ENCODE measurements at places on chromosomes 4 and X. TPM values are rescaled to one million over a fixed set of nuclear protein-coding genes. Genes with fewer than 3 reads are reported as not detected.

DNA sequence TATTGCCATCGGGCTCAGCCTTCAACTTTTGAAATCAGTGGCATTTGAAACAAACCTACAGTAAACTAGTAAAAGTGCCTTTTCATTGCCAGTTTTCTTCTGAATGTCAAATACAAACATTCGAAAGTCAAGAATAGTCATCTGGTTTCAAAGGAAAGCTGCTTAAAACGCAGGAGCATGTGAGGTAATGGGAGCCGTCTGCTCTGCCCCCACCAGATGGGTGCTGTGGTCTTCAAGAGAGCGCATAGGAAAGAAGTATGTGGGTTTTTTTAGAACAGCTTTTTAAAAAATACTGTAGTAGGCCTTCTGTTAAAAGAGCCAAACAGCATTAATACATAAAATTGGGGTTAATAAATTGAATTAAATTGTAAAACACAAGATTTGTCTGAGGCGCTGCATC is 88.6 kb downstream of the STOX2 start:
- DNase-seq, result no peak

GRCh38 chr4:5101571-5101970 is 50.3 kb downstream of the STK32B start:
- DNase-seq, result no peak

DNA sequence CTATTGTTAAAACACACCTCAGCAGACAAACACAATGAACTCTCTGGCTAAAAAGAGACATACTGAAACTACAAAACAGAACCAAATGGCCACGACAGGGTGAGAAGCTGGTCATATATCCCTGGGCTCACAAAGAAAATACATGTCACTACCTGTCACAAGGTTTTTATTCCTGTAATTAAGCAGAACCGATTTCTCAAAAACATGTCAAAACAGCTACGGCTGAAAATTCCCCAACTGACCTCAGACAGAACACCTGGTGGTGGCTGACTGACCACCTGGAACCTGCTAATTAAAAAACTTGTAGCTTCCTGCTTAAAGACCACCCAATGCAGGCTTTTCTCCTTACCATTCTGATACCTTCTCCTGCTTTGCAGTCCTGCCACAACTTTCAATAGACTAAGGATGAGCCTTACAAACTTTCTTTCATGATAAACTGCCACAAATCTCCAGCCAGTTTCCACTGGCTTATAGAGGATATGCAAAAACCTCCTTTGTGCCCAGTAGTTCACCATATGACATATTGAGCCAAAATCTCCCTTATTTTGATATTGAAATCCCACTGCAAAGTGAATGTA is 571.9 kb downstream of the SPOCK3 start:
- no peak for DNase-seq

GRCh38 chr4:182169572-182169971 is 73.6 kb upstream of the TENM3 start:
- no peak for DNase-seq

DNA sequence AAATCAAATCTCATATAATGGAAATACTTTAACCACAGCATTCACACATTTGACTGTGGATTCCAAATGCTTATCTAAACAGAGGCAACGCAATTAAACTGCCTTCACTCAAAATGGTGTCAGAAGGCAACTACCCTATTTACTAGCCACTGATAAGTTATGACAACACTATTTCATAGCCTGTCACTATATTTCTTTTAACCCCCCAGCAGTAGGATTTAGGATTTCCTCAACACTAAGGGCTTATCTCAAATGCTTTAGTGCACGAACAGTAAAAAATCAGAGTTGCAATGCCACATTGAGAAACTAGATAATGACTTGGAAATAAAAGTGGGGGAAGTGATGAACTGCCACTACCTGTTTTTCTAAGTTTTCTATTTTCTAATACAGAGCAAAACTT is 66.7 kb downstream of the DHX15 start:
- no peak for DNase-seq

DNA sequence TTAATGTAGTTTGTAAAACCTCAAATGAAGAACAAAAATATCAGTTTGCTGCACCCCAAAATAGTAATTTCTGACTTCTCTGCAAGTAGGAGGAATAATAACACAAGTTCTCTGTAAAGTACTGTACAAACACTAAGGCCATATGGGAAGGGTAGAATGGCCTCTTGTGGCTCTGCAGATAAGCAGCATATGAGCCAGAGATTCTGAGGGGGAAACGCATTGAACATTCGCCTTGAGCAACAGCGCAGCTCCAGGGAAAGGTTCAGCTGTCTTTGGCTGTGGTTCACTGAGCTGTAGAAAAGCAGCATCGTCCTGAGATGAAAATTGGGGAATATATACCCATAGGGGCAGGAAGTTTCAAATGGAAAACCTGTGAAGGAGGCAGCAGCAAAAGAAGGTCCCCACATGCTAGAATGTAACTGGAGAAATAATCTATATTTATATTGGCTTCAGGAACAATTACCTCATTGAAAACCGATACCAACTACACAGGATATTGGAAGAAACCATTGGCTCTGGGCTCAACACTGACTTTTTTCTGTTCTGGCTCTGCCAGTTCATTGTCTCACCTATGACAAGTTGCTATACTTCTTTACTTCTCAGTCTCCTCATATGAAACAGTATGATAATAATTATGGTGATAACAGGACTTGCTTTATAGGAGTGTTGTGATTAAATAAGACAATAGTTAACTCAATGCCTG is 357.6 kb upstream of the CPEB2 start:
- no peak for DNase-seq

DNA sequence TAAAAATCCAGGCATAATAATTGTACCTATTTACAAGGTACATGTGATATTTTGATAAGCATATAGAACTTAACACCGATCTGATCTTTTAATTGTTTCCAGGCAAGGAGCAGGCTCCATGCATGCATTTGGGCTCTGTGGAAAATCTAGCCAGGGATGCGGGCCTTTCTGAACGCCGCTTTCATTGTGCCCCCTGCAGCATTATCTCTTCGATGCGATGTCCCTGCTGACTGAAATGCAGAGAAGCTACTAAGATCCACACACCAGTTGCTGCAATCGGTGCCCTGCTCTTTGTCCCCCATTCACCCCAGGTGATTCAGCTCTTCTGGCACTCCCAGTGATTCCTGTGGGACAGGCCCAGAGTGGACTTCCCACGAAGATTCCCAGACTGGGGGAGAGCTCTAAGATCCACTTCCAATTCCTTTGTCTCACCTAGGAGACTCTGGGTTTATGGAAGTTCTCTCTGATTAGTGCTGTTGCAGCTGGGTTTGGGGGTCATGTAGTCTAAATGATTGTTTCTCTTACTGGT is 254.3 kb upstream of the AGA start:
- no peak for DNase-seq

DNA sequence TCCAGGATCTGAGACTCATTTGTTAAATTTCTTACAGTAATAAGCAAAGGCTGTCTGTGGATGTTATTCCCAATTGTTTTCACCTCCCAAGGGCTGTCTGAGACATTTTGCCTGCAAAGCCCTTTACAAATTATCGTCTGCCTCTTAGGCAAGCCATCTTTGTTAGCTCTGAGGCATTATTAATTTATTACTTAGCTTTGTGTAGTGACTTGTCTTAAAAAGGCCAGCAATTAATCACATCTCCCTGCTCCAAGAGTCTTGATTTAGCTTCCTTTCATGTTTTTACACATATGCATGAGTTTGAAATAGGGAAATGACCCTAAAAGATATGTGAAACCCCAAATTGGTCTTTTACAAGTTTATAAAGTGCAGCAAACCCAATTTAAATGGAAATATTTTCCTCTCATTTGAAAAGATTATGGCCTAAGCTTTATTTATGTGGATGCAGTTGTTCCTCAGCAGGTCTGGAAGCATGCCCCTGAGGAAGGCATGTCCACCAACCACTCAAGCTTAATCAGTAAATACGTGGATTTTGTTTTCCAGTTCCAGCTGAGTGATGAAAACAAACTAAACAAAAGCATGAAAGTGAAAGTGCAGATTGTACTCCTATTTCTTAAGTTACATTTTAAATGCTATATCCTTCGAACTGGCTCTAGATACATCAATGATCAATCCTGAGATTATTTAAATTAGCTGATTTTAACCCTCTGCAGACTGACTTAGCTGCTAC is 173.6 kb upstream of the LNX1 start:
- DNase-seq, result no peak

- peak; percentile 76 for DNase-seq
Observed at GRCh38 chrX:153032397-153033118, 23.7 kb upstream of the PNMA3 start.

GRCh38 chr4:147678796-147679549 is 5.0 kb downstream of the PRMT9 start:
- DNase-seq, result no peak

GRCh38 chrX:98141466-98141865 is 1257.8 kb downstream of the RPA4 start:
- no peak for DNase-seq

- DNase-seq, result no peak
Observed at GRCh38 chrX:127085939-127086338, 266.4 kb downstream of the PRR32 start.

- no peak for DNase-seq
Observed at GRCh38 chr4:38509551-38509950, 154.4 kb upstream of the KLF3 start.

GRCh38 chrX:1134156-1134555 is 78.3 kb downstream of the CRLF2 start:
- no peak for DNase-seq

GRCh38 chr4:83112231-83112630 is 2.3 kb downstream of the PLAC8 start:
- no peak for DNase-seq

DNA sequence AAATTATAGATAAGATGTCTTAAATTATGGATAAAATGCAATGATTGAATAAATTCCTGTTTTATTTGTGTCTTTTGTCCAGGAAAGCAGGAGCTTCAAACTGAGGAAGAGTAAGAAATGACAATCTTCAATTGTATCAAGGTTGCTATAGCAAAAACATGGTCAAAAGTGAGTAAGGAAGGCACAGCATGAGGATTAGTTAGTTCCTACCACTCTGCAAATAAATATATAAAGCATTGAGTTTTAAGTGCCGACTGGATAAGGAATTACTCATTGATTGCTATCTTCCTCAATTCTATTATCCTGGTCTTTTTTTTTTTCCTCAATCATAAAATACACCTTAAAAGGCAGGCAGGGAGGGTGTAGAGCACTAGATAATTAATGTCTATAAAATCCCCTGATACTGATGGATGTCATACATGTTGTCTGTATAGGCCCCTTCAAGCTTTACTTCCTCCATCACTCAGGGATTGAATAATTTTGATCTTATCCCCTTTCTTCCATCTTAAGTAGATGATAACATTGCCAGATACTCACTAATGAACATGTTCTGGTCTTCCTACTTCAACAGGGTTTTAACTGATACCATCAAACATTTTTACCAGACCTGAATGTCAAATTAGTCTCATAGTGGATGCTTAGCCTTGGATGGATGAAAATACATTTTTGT is 86.6 kb downstream of the MID1 start:
- DNase-seq, result no peak

- DNase-seq, result no peak
Observed at GRCh38 chr4:151573474-151573873, 164.5 kb downstream of the FHIP1A start.

GRCh38 chr4:138680989-138681604 is 334.5 kb upstream of the NOCT start:
- peak; percentile 71 for DNase-seq

GRCh38 chr4:150046728-150047217 is 31.5 kb upstream of the DCLK2 start:
- no peak for DNase-seq

DNA sequence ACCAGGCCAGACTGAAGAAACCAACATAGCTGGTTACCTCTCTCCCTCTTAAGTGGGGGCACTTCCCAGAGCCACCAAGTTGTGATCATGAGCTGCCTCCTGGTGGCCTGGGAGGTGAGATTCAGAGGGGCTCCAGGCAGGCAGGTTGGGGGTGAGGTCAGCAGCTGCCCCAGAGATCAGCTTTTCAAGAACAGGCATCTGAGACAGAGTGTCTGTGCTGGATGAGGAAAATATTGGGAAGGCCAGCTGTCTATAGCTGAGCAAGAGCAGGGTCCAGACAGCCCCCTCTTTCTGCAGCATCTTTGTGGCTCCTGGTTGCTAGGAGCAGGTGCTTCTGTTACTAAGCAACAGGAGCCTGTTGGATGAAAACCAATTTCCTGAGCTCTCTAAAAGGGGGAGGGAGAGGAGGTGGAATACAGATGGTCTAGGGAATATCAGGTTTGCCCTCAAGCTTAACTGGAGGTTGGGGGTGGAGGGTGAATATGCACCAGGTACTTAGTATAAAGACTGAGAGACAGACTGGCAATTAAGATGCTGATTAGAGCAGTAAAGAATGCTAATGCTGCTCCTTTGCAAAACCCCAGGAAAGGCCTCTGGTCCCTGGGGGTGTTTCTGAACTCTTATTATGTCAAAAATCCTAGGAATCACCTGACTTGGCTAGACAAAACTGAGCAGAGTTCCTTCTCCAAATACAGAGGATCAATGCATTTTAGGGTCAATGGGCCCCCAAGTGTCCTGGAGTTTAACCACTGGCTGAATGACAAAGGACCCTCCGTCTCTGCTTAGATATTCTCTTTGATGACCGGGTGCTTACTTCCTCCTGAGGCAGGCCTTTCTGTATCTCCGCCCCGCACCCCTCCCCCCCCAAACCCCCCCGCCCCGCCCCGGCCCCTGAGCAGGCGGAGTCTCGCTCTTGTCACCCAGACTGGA is 21.4 kb downstream of the ZCCHC13 start:
- DNase-seq, result no peak

DNA sequence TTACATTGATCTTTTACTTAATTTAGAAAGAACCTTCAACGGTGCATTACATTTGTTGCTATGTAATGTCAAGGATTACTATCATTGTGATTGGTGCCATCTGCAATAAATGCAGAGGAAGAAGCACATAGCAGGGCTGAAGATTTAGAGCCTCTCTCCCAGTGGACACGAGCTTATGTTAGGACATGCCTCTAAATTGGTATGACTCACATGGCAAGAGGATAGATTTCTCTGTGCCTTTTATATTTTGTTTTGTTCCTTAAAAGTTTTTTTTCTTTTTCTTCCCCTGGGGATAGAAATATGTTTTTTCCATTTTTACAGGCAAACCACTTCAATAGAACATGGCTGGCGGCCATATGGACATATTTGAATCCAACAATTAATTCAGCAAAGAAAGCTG is 205.0 kb upstream of the HAND2 start:
- DNase-seq, result no peak

Gene BGN
- total RNA-seq, result not detected

Gene TSR2
- 42.5 TPM for total RNA-seq

Gene TASL
- not detected for total RNA-seq

Gene CT47B1
- total RNA-seq, result not detected

Gene PPP1R2C
- not detected for total RNA-seq

Gene ACTRT1
- not detected for total RNA-seq

Gene TLL1
- total RNA-seq, result not detected

Gene AADAT
- 13.8 TPM for total RNA-seq

Gene SPOCK3
- 0.51 TPM for total RNA-seq

Gene CLCN4
- total RNA-seq, result 9.9 TPM

Gene TAB3
- 30.9 TPM for total RNA-seq

Gene HMX1
- not detected for total RNA-seq

Gene SMR3B
- not detected for total RNA-seq

Gene PTCHD1
- total RNA-seq, result 0.07 TPM

Gene SLC25A4
- 15.2 TPM for total RNA-seq

Gene GPRASP3
- total RNA-seq, result 4.9 TPM

Data from Calu3 (cell line).